ENCODE measurements at places on chromosomes 1 and 21.
A peak's percentile ranks its signal among the peaks of the same experiment; 100 is the strongest.

DNA sequence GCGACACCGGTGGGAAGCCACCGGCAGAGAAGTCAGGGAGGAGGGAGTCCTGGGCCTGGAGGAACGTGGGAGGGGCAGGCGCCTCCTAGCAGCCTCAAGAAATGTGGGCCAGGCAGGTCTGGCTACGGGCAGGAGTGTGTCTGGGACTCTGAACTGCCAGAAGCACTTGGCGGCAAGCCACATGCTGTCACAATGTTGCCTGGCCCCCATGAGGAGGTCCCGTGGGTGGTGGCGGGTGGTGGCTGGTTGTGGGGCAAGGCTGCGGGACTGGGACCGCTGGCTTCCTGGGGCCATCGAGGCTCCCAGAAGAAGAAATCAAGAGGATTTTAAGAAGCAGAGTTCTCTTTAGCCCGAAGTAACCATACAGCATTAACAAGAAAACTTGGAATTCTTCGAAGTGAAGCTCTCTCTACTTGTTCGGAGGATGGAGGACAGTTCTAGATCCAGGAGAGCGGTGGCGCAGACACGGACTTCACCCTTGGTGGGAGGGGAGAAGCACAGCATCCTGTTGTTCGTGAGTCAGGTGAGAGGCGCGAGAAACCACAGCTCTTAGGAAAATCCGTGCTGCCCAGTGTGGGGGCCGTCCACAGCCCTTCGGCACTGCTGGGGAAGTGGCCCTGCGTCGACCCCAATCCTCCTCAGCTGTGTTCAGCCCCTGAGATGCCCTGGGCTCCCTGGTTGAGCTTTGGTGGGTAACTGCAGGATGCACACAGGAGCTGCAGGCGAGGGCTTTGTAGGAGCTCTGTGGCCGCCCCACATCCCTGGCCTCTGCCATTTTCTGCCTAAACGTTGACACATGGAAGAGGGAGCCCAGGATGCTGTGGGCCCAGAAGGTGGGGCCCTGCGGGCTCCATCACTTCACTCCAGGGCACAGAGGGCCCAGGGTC, 12.4 kb downstream of the SKI start:
- no peak for DNase-seq

DNA sequence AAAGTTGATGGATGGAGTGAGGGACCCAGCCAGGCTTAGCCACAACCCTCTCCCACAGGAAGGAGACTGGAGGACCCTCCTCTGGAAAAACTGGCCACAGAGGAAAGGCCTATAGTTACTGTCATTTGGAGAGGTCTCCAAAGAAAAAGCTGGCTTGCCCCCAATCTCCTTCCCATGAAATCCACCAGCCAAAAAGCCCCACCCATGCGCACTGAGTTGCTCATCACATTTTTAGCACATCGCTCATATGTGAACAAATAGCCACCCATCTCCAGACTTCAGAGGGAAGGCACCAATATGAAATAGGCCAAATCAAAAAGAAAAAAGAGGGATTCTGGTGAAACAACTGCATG, 36.9 kb upstream of the QSOX1 start:
- DNase-seq, result no peak

- DNase-seq, result no peak
Measured at GRCh38 chr1:145942405-145942804, 15.1 kb upstream of the RBM8A start.

- no peak for DNase-seq
Measured at GRCh38 chr1:232886271-232886670, 64.1 kb upstream of the NTPCR start.

GRCh38 chr1:6447818-6448748, 17.9 kb downstream of the TNFRSF25 start:
- DNase-seq, result peak; percentile 98

DNA sequence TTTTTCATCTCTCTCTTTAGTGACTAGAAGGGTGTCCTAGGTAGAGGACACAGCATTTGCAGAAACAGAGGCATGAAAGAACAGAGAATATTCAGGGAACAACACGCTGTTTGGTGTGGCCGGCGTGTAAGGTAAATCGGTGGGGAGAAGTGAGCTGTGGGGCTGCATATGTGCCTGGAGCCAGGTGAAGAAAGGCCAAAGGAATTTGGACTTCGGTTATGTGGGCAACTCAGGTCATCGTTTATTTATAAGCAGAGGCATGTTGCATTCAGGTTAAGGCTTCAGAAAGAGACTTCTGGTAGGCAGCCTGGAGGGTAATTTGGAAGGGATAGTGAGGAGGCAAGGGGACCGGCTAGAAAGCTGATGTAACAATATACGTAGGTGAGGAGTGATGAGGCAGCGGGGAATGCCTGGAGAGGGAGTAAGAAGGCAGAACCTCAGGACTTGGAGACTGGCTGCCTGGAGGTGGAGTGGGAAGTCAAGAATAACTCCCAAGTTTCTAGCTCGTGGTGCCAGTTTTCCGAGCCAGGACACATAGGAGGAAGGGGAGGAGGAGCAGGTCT, 64.1 kb upstream of the ACOT11 start:
- DNase-seq, result no peak

- no peak for DNase-seq
Measured at GRCh38 chr1:68168545-68169171, 63.7 kb downstream of the WLS start.

DNA sequence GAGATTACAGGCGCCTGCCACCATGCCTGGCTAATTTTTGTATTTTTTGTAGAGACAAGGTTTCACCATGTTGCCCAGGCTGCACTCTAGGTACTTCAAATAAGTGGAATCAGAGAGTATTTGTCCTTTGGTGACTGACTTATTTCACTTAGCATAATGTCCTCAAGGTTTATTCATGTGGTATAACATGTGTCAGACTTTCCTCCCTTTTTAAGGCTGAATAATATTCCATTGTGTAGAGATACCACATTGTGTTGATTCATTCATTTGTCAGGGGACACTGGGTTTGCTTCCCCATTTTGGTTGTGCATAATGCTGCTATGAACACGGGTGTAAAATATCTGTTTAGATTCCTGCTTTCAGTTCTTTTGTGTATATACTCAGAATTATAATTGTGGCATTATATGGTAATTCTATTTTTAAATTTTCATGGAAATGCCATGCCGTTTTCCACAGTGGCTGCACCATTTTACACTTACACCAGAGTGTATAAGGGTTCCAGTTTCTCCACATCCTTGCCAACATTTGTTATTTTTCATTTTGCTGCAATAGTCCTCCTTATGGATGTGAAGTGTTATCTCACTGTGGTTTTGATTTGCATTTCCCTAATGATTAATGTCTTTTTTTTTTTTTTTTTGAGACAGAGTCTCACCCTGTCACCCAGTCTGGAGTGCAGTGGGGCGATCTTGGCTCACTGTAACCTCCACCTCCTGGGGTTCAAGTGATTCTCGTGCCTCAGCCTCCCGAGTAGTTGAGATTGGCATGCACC, 35.1 kb downstream of the IL6R start:
- DNase-seq, result no peak

DNA sequence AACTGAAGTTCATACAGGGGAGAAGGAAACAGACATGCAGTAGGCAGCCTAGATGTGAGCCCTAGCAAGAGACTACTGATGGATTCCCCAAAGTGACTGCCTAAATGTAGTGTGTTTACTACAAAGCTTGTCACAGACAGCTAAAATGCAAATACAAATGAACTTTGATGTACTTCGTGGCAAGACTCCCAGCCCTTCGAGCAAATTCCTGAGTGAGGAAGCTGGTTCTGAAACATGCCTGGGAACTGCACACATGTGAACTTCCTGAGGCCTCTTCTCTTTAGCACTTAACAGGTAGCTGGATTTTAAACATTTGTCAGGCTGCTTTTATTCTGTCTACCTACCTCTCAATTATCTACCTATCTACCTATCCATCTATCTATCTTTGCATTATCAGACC, 6.7 kb upstream of the IRF2BP2 start:
- no peak for DNase-seq

DNA sequence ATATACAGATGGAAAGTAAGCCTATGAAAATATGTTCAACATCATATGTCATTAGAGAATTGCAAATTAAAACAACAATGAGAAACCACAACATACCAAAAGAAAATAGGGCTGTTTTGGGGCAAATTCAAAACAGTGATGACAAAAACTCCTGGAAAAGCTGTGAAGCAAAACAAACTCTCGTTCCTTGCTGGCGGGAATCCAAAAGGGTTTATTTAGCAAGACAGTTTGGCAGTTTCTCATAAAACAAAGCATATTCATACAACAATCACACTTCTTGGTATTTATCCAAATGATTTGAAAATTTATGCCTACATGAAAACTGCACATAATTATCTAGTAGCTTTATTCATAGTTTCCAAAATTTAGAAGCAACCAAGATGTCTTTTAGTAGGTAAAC, 44.4 kb downstream of the COL11A1 start:
- DNase-seq, result no peak

GRCh38 chr1:109803901-109804331, 40.2 kb upstream of the EPS8L3 start:
- no peak for DNase-seq

Measured in NCI-H510A treated with DMSO at 0.1 percent for 48 hours (cell line).